ENCODE measurements at places on chromosomes 5 and 9. TPM values are rescaled to one million over a fixed set of nuclear protein-coding genes. Genes with fewer than 3 reads are reported as not detected.

The LECT2 gene
- not detected for total RNA-seq

The LTC4S gene
- total RNA-seq: 0.39 TPM

The OCLN gene
- total RNA-seq: 0.57 TPM

The PDLIM4 gene
- total RNA-seq: 0.23 TPM

The OR13C5 gene
- total RNA-seq: not detected

The NOL6 gene
- 39.4 TPM for total RNA-seq

The UHRF2 gene
- 70.9 TPM for total RNA-seq

- peaks cover 23% of the 10 kb centered on the region for H3K4me1 ChIP-seq
- H3K27me3 ChIP-seq: no peaks in the 10 kb centered on the region
- H3K36me3 ChIP-seq: no peaks in the 10 kb centered on the region
Observed at GRCh38 chr5:40571729-40572128, 108.0 kb upstream of the PTGER4 start.

- H3K36me3 ChIP-seq: no peaks in the 10 kb centered on the region
- DNase-seq: no peak
- no peaks in the 10 kb centered on the region for H3K27me3 ChIP-seq
- H3K4me3 ChIP-seq: no peak overlapping the region
- no peaks in the 10 kb centered on the region for H3K4me1 ChIP-seq
- H3K27ac ChIP-seq: no peak overlapping the region
Observed at GRCh38 chr9:18861609-18862544, 171.1 kb downstream of the SAXO1 start.

DNA sequence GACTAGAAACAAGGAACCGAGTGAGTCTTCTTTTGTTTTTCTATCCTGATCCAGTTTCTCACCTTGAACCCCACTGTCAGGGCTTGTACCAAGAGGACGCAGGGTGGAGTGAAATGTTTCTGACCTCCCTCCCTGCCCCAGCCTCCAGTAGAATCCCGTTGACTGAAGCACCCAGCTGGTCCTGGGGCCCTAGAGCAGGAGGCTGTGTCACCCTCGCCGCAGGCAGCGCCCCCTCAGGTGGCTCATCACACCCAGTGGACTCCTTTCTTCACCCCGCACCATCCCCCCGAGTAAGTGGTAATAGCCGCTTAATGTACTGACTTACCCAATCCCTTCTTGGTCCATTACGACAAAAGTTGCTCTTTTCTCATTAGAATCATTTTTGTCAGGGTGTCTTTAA is 53.8 kb downstream of the MVB12B start:
- H3K27me3 ChIP-seq: no peaks in the 10 kb centered on the region
- no peak for DNase-seq
- H3K27ac ChIP-seq: no peak overlapping the region
- no peak overlapping the region for H3K4me3 ChIP-seq

GRCh38 chr9:131276891-131277286 is 579 bp upstream of the FAM78A start:
- H3K4me3 ChIP-seq: peak overlapping the region; percentile 90
- DNase-seq: peak; percentile 66
- no peak overlapping the region for H3K27ac ChIP-seq
- peaks cover 2% of the 10 kb centered on the region for H3K27me3 ChIP-seq
- H3K36me3 ChIP-seq: peaks cover 36% of the 10 kb centered on the region

- DNase-seq: no peak
- H3K4me1 ChIP-seq: peaks cover 12% of the 10 kb centered on the region
- H3K27me3 ChIP-seq: no peaks in the 10 kb centered on the region
- no peak overlapping the region for H3K27ac ChIP-seq
Observed at GRCh38 chr5:113047234-113047633, 70.6 kb downstream of the DCP2 start.

GRCh38 chr5:143014017-143014651 is 244.0 kb downstream of the ARHGAP26 start:
- H3K27ac ChIP-seq: no peak overlapping the region
- H3K4me1 ChIP-seq: peaks cover 21% of the 10 kb centered on the region
- DNase-seq: peak; percentile 73
- peaks cover 20% of the 10 kb centered on the region for H3K36me3 ChIP-seq
- H3K27me3 ChIP-seq: no peaks in the 10 kb centered on the region
- H3K4me3 ChIP-seq: no peak overlapping the region

GRCh38 chr9:84990850-84991513 is 321.5 kb downstream of the NTRK2 start:
- H3K4me3 ChIP-seq: no peak overlapping the region
- H3K4me1 ChIP-seq: no peaks in the 10 kb centered on the region
- H3K27ac ChIP-seq: no peak overlapping the region
- DNase-seq: no peak
- peaks cover 10% of the 10 kb centered on the region for H3K27me3 ChIP-seq

DNA sequence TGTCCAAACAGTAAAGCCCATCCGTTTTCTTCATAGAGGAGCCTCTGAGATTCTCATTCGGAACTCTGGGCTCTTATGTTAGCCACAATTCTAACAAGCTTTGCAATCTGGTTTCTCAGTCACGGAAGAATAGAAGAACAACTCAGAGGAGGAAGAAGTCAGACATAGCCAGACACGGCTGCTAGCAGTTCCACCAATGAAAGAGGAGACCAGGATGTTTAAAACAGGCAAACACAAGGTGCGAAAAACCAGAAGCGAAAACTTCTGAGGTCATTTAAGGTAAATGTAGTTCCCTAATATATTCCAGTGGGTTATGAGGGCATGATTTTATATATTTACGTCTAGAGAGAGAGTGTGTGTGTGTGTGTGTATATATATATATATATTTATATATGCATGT is 34.1 kb upstream of the GDNF start:
- DNase-seq: no peak
- H3K4me1 ChIP-seq: no peaks in the 10 kb centered on the region
- H3K27me3 ChIP-seq: no peaks in the 10 kb centered on the region
- H3K27ac ChIP-seq: no peak overlapping the region
- no peak overlapping the region for H3K4me3 ChIP-seq
- H3K36me3 ChIP-seq: no peaks in the 10 kb centered on the region

DNA sequence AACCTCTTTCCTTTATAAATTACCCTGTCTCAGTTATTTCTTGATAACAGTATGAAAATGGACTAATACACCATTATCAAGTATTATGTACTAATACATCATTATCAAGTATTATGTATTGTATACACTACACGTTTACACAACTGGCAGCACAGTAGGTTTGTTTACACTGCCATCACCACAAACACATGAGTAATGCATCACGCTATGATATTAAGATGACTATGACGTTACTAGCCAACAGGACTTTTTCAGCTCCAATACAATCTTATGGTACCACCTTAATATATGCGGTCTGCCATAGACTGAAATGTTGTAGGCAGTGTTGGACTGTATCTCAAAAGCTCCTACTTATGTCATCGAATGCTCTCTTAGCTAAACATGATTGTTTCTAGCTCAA is 28.2 kb downstream of the PRELID2 start:
- DNase-seq: no peak
- no peak overlapping the region for H3K27ac ChIP-seq
- H3K4me1 ChIP-seq: no peaks in the 10 kb centered on the region

DNA sequence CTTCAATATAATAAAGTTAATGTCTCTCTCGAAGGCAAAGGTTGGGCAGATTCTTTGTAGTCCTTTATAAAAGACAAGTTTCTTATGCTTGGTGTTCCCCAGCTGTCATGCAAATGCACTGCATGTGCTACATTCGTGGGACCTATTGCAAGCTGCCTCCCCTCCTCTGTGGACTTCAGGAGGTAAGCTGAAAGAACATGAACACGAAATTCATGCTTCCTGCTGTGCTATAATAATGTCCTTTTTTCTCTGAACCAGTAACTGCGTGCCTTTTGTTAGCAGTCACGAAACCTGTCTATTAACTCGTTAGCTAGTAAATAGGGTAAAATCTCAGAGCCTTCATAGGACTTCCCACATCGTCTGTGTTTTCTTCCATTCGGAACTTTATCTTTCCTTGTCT is 363.5 kb downstream of the CDH9 start:
- no peaks in the 10 kb centered on the region for H3K4me1 ChIP-seq
- no peaks in the 10 kb centered on the region for H3K27me3 ChIP-seq
- no peak overlapping the region for H3K4me3 ChIP-seq
- no peak for DNase-seq
- H3K36me3 ChIP-seq: no peaks in the 10 kb centered on the region

- H3K4me1 ChIP-seq: no peaks in the 10 kb centered on the region
- H3K4me3 ChIP-seq: no peak overlapping the region
- H3K27ac ChIP-seq: no peak overlapping the region
- no peak for DNase-seq
Observed at GRCh38 chr5:174970502-174970901, 246.1 kb downstream of the MSX2 start.

- DNase-seq: no peak
- no peak overlapping the region for H3K27ac ChIP-seq
- H3K27me3 ChIP-seq: no peaks in the 10 kb centered on the region
Observed at GRCh38 chr9:23319092-23319491, 506.9 kb downstream of the ELAVL2 start.

- H3K4me3 ChIP-seq: no peak overlapping the region
- H3K4me1 ChIP-seq: no peaks in the 10 kb centered on the region
- H3K27ac ChIP-seq: no peak overlapping the region
- no peak for DNase-seq
- peaks cover 4% of the 10 kb centered on the region for H3K27me3 ChIP-seq
Observed at GRCh38 chr5:10505517-10506095, 58.3 kb upstream of the ANKRD33B start.

DNA sequence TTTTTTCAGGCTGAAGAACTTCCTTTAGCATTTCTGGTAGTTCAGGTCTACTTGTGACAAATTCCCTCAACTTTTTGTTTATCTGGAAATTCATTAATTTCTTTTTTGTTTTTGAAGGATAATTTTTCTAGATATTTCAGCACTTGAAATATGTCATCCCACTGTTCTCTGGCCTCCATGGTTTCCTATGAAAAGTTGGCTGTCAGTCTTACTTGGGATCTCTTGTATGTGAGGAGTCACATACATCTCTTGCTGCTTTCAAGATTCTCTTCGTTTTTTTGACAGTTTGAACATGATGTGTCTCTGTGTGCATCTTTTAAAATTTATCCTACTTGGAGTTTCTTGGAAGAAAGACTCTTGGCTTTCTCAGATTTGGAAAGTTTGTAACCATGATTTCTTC is 79.5 kb downstream of the RIC1 start:
- H3K4me1 ChIP-seq: peaks cover 8% of the 10 kb centered on the region
- peaks cover 46% of the 10 kb centered on the region for H3K36me3 ChIP-seq
- H3K27me3 ChIP-seq: no peaks in the 10 kb centered on the region
- no peak overlapping the region for H3K4me3 ChIP-seq

Measured in activated CD4-positive, alpha-beta T cell treated with anti-CD3 and anti-CD28 coated beads for 36 hours (primary cell).